ENCODE measurements at places on chromosomes 16 and 17.

- DNase-seq = no peak
These were observed 48.4 kb downstream of the ESRP2 start for GRCh38 chr16:68187505-68187904.

GRCh38 chr16:22674832-22675191 is 139.2 kb upstream of the HS3ST2 start:
- DNase-seq = no peak

GRCh38 chr17:35713069-35713728 is 18.2 kb upstream of the RASL10B start:
- DNase-seq = no peak

DNA sequence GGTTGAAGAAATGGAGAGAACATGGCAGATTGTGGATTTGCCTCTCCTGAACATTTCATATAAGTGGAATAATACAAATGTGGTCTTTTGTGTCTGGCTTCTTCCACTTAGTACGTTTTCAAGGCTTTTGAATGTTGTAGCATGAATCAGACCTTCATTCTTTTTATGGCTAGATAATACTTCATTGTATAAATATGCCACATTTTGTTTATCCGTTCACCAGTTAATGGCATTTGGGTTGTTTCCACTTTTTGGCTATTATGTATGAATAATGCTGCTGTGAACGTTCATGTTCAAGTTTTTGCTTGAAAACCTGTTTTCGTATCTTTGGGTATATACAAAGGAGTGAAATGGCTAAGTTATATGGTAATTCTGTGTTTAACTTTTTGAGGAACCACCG is 130.4 kb downstream of the TANC2 start:
- no peak for DNase-seq

DNA sequence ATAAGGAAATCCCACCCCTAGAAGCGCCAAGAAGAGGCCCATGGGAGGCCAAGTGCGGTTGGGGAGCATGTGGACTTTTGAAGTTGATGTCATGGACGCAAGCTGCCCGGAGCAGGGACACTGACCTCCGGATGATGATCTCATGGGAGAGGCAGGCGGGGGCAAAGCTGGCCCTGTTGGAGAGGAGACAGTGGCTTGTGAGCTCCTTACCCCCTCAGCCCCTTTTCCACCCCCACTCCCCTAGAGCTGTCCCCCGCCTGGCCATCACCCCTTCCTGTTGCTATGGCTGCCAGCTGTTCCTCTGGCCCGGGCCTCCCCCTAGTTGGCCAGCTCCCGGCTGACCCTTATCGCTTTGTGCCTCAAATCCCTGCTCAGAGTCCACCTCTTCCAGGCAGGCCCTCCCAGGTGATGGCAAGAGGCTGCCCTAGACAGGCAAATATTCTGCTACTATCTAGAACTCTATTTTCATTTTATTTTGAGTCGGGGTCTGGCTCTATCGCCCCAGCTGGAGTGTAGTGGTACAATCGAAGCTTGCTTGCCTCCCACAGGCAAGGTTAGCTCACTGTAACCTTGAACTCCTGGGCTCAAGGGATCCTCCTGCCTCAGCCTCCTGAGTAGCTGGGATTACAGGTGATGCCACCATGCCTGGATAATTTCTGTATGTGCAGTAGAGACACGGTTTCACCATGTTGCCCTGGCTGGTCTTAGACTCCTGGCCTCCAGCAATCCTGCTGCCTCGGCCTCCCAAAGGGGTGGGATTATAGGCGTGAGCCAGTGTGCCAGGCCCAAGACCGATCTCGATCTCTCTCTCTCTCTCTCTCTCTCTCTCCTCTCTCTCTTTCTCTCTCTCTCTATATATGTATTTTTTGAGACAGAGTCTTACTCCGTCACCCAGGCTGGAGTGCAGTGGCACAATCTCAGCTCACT is 6.6 kb downstream of the NOTUM start:
- no peak for DNase-seq

DNA sequence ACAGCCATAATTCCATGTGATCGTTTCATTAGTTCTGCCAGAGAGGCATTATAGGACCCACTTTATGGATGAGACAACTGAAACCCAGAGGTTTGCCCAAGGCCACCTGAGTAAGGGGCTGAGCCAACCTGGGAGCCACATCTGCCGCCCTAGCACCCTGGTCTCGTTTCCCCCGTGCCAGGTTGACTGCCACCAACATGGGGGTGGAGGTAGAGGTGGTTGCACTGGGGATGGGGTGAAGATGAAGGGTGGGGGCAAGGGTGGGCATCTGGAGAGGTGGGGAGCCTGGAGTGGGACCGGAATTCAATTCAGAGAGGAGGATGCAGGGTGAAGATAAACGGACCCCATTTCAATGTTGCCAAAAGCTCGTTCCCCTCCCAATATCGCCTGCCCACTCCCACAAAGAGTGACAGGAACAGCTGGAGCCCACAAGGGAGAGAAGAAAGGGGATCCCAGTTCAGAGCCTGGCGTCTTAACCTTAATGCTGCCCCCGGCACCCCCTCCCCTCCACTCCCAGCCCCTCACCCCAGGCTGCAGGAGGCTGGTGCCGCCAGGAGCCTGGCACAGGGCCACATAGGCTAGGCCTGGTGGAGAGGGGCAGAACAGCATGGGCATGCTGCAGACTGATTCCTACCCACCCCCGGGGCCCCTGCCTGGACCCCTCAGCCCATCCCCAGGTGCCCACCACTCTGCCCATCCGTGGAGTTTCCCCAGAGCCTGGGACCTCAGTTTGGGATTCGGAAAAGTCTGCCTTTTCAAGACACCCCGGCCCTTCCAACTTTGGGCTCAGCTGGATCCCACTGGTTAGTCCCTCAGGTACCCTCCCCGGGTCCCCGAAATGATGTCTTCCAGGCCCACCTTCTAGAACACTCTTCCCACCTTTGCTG is 29.6 kb downstream of the NGFR start:
- DNase-seq = no peak

- no peak for DNase-seq
These were observed 28.8 kb downstream of the ATP2C2 start for GRCh38 chr16:84397090-84397489.

DNA sequence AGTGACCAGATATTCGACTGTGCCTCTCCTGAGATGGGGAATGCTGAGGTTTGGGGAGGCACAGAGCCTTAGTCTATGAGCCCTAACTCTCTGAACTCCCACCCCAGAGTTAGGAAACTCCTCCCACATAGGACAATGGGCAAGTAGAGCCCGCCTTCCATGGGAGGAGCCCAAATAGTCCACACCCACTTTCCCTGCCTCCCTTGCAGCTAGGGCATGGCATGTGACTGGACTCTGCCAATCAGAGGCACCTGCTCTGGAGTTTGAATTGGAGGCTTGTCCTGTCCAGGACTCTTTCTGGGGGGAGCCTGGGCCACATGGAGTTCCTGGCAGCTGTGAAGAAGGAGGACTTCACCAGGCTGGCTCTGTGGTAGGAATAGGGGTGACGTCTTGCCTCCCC is 48.4 kb downstream of the SOCS1 start:
- no peak for DNase-seq

DNA sequence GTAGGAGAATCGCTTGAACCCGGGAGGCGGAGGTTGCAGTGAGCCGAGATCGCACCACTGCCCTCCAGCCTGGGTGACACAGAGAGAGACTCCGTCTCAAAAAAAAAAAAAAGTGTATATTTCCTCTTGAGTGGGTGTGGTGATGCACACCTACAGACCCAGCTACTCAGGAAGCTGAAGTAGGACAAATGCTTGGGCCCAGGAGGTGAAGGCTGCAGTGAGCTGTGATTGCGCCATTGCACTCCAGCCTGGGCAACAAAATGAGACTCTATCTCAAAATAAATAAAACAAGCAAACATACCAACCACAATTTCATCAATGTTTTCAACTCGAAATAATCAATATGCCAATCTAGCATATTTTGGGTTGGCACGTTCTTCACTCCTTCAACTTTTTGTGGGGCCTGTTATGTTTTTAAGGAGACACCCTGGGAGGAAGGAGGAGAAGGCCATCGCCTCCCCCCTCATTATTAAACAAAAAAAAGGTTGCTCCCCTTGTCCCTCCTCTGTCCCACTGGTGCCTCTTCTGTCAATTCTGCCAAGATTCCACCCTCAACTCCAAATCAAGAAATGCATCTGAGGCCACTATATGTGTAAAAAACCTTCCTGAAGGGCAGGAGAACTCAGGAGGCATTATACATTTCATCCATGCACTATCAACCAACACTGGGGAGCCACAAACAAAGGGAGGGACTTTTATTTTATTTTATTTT is 52.4 kb upstream of the ATF7IP2 start:
- no peak for DNase-seq

- DNase-seq = no peak
These were observed 134.5 kb upstream of the FOXF1 start for GRCh38 chr16:86375851-86376250.

DNA sequence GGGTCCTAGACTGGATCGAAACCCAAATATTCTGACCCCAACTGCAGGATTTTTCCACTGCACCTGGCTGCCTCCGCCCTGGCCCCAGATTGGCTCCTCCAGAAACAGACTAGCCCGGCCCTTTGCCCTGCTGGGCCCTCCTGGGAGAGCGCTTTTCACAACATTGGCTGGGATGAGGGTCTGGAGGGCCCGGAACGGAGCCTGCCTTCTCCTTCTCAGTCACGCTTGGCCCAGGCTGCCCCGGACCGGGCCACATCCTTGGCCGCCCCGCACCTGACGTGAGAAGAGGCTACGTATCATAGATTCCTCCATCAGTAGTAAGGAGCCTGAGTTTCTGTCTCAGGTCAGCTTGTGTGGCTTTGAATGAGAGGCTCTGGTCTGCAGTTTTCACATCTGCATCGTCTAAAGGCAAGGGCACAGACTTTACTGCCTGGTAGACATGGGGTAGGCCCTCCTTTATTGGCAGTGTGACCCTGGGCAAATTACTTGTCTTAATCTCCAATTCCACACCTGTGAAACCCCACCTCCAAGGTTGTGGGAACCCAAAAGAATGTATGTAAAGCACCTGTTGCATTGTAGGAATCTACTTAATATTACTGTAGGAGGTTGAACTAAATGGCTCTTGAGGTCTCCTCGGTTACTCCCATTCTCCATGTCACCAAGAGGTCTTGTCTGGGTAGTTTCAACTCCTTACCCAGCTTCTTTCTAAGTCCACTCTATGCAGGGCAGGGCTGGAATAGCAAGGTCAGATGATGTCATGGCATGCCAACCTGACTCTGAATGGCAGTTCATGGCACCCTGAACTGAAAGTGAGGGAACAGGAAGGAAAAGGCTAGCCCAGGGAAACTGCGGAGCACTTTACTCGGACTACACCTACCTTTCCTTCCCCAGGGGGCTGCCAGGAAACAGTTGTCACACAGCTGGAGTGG is 661 bp downstream of the LRRC3C start:
- no peak for DNase-seq

DNA sequence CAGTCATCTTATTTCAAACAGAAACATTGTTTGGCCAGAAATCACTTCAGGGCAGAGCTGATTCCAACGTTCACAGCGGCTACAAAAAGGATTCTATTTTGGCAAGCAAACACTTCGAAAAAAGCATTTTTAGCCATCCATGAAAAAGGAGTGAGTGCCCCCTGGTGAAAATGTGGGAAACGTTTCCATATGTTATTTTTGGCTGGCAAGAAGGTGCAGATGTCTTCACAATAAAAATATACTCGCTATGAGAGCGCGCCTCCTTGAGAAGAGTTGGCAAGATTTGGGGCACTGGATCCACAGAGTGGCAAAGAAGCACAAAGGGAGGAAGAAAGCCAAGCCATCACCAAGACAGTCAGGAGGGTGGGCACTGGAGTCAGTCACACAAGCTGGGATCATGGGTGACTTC is 191.1 kb downstream of the CHD9NB start:
- peak; percentile 15 for DNase-seq

DNA sequence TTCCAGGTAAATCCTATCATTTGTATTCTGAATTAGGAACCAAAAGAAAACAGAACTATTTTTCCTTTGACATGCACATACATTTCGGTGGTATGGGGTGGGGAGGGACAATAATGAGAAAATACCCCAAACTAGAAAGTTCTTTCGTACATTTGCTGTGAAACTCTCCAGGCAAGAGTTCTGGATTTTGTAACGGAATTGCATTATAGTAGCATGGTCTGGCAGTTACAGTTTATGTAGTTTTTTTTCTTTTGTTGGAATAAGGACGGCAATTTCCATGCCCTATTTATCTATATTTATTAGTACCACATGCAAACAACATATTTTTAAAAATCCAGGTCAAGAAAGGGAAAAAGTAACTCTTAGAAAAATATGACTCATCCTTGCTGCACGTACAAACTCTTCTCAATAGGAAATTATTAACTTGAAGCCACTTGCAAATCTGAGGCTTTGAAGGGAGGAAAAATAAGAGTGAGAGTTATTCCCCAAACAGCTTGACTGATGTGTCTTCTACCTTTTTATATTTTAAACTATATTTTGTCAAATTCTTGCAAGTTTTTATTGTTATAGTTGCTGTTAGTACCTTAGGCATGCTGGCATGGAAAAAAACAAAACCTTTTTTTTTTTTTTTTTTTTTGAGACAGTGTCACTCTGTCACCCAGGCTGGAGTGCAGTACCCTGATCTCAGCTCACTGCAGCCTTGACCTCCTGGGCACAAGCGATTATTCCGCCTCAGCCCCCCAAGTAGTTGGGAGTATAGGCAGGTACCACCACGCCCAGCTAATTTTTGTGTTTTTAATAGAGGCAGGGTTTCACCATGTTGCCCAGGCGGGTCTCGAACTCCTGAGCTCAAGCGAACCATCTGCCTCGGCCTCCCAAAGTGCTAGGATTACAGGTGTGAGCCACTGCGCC is 69.3 kb downstream of the WWP2 start:
- no peak for DNase-seq
